Coronary artery (tissue), 2 donors: ENCODE measurements at places on chromosomes 12 and 14.

DNA sequence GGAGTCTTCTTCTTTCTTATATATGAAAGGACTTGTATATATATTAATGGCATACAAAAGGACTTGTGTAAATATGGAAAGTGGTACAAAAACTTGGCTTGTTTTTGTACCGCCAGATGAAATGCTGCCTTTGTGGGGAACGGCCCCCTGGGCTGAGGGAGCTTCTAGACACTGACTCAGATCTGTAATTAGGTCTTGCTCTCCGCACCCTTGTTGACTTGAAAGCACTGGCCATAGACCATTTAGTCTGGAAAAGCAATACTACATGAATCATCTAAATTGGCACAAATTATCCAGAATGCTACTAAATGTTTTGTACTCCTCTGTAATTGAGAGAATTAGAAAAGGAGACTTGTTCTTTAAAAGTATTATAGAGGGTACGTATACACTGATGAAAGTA is 399.9 kb upstream of the RGS6 start:
- no peak for DNase-seq

DNA sequence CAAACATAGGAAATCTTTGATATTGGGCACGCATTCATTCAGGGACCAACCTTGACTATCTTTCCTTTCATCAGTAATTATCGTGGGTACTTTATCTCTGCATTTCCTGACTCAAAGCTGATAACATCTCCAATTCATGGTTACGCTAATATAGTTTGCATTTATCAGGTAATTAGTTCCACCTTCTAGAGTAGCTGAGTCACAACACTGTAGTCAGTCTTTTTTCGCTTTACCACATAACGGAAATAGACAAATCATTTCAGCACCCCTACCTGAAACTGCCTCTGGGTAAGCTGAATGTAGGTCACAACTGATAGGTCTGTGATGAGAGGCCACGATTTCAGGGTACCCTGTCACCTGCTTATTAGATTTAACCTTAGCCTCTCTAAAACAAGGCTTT is 36.7 kb upstream of the IL22 start:
- DNase-seq: no peak

- no peak for DNase-seq
Observed at GRCh38 chr14:22844221-22845102, 8.1 kb downstream of the MMP14 start.

GRCh38 chr12:109201496-109201885 is 85.1 kb downstream of the ACACB start:
- DNase-seq: no peak

GRCh38 chr14:23054000-23054811 is 3.1 kb downstream of the CDH24 start:
- no peak for DNase-seq
